ENCODE measurements at places on chromosomes 6 and 20.

DNA sequence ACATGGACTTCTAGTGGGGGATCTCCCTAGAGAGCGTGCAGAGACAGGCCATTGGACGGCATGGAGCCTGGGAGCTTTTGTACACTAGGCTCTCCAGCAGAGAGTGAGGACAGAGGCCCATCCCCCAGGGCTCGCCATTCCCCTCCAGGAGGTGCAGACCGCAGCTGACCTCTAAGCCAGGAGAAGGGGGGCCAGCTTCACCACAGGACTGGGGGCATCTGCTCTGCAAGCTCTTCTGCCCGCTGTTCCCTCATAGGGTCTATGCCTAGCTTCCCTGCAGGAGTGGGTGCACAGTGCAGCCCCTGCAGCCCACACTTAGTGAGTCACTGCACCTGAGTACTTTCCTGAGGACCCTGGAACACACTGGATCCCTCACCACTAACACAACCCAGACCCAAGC is 94.4 kb downstream of the FHL5 start:
- no peak for DNase-seq

GRCh38 chr6:105113422-105113821 is 66.4 kb downstream of the POPDC3 start:
- no peak for DNase-seq

- no peak for DNase-seq
Measured at GRCh38 chr6:93416571-93417420, 2.6 kb downstream of the EPHA7 start.

DNA sequence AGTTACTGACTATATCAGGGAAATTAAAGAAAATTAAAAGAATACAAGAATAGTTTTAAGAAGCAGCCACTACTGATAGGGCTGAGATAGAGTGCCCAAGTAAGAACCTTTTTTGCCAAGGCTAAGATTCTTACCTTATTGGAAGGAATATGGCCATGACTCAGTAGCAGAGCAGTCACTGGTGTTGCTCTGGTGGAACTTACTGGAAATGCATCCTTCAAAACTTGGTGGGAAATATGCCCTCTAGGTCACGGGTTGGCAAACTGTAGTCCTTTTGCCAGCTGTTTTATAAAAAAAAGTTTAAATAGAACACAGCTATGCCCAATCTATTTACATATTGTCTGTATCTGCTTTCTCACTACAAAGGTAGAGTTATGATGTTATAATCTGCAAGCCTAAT is 6.0 kb downstream of the HSF2 start:
- no peak for DNase-seq

- DNase-seq = no peak
Measured at GRCh38 chr20:45248609-45249008, 5.8 kb downstream of the SLPI start.
